ENCODE measurements at places on chromosomes 4 and X. TPM values are rescaled to one million over a fixed set of nuclear protein-coding genes. Genes with fewer than 3 reads are reported as not detected.

The CT45A3 gene
- total RNA-seq, result not detected

The PRSS12 gene
- total RNA-seq, result 0.50 TPM

The PDE5A gene
- 7.6 TPM for total RNA-seq

The SMPX gene
- total RNA-seq, result 372 TPM

The APEX2 gene
- 8.9 TPM for total RNA-seq

The SYTL5 gene
- not detected for total RNA-seq

The CXorf49 gene
- not detected for total RNA-seq

- no peak for DNase-seq
Measured at GRCh38 chrX:110108381-110108821, 105.5 kb downstream of the TMEM164 start.

- DNase-seq, result peak; percentile 73
Measured at GRCh38 chr4:186726426-186727168, 2.9 kb upstream of the FAT1 start.

DNA sequence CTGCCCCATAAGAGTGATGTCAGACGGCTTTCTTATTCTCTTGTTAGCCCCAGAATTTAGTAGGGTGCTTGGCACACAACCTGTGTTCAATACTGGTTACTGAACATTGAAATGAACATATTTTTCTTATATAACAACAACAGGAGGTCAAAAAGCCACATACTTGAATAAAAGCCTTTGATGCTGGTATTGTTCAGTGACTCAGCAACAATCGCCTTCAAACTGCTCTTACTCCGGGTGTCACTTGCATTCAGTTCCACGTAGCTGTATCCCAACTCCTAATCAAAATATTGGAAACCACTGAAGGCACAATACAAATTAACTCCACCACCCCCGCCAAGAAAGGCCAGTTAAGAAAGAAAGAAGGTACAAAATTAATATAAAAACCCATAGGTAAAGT is 61.5 kb downstream of the RFC1 start:
- DNase-seq, result no peak

DNA sequence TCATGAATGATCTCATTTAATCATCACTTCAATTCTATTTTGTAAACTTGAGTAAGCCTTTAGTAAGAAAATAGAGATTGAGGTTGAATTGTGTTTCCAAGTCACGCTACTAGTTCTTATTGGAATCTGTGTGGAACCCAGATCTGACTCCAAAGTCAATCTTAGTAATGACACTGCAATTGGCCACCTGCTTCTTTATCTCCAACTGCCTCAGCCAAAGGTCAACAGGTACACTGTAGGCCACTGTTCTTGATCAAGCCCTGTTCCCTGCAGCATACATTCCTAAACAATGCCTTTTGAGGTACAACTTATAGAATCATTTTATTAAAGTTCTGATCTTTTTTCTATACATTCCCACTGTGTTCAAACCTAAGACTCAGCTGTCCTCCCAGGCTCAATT is 45.5 kb upstream of the CXCL13 start:
- no peak for DNase-seq

DNA sequence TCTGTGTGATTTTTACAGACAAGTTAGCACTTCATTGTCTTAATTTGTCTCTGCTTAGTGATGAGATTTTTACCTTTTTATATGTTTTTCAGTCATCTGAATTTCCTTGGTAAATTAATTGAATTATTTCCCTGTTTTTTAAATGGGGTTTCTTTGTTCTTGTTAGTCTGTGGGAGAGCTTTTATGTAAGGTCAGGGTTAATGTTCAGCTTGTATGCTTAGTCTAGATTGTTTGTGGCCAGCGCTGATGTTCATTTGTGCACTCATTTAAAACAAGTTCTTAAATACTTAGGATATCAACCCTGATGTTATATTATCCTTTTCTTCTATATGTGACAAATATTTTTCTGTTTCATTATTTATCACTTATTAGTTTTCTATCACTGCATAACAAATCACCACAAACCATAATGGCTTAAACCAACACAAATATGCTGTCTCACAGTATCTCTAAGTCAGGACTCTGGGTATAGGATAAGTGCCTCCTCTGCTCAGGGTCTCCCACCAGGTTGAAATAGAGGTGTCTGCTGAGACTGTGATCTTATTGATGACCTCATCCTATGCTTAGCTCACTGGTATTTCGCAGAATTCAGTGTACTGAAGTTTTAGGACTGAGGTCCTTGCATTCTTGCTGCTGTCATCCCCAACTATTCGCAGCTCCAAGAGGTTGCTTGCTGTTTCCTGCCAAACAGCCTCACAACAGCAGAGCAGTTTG is 53.2 kb downstream of the ATP10D start:
- no peak for DNase-seq
